ENCODE measurements at places on chromosomes 5 and 9.

GRCh38 chr9:80066931-80067330 lies 495.2 kb downstream of the TLE4 start:
- no peak for DNase-seq

DNA sequence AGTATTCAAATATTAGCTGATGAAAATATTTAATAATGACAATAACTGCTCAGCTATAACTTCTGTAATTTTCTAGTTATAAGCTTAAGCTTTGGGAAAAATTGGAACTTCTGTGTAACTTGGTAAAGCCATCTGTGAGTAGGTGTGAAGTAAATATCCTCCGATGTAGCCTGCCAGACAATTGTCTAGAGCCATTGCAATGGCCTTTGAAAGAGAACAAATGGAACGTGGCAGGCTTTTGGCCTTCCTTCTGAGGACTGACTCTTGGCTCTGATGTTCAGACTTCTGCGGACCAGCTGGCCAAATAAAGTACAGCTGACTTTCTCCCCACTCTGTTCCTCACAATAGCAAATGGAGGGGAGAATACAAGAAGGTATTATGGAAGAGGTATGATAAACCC lies 203.4 kb upstream of the NMUR2 start:
- no peak for DNase-seq

DNA sequence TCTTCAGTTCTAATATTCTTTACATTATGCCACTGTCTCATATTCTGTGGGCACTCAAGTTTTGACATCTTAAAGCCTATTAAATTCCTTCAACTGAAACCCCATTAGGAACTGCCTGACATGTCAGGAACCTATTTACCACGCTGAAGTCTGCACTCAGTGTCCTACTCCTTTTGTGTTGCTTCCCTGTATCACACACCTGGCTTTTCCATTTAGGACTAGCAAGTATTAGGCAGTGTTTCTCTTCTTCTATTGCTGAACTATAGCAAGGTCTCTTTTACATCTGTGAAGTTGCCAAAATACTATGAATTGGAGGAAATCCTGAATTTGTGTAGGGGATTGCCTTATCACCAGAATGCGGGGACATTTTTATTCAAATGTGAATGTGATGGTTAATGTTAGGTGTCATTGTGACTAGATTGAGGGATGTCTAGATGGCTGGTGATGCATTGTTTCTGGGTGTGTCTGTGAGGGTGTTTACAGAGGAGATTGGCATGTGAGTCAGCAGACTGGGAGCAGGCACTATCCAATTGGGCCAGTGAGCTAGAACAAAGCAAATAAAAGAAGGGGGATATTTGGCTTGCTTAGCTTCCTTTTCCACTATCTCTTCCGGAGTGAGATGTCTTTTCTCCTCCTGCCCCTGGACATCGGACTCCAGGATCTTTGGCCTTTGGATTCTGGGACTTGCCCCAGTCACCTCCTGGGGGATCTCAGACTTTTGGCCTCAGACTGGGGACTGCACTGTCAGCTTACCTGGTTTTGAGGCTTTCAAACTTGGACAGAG lies 21.2 kb upstream of the VCAN start:
- DNase-seq, result no peak

DNA sequence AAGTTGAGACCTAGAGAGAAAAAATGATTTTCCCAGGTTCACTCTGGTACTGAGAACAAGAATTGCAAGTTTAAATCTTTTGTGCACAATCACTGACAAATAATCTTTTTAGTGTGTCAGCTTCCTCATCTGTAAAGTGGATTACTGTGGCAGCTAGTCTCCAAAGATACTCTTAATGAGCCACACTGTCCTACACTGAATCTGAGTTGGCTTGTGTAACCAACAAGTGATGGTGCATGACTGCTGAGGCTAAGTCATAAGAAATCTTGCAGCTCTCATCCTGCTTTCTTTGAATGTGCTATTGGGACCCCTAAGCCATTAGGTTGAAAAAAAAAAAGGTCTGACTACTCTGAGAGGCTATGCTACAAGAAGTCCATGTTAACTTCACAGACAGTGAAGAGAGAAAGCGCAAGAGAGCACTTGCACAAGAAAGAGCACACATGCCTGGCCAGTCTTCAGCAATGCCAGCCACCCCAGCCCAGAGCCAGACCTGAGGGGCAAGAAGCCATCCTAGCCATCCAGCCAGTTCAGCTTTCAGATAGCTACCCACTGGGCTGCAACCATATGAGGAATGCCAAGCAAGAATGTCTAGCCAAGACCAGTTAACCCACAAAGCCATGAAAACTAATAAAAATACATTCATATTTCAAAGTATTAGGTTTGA lies 419.4 kb downstream of the RAB3C start:
- DNase-seq, result no peak

- no peak for DNase-seq
These were observed 56.1 kb downstream of the MTREX start for GRCh38 chr5:55363856-55364255.

DNA sequence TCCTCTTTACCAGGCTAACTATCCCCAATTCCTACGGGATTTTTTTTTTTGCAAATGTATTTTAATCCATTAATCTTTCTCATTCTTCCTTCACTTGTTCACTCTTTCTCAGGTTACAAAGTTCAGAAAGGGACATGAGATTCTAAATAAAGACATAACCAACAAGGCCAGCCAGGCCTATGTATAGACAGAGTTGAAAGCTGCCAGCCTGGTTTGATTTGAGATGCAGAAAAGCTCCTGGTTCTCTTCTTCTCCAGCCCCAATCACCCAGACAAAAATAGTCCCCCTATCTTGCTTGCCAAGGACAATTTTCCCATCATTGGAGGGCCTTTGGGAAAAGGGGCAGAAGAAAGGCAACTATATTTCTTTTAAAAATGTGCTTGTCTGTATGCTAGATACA lies 398.8 kb downstream of the NFIB start:
- DNase-seq, result no peak

- no peak for DNase-seq
These were observed 56.1 kb downstream of the ITGA2 start for GRCh38 chr5:53045263-53045662.

DNA sequence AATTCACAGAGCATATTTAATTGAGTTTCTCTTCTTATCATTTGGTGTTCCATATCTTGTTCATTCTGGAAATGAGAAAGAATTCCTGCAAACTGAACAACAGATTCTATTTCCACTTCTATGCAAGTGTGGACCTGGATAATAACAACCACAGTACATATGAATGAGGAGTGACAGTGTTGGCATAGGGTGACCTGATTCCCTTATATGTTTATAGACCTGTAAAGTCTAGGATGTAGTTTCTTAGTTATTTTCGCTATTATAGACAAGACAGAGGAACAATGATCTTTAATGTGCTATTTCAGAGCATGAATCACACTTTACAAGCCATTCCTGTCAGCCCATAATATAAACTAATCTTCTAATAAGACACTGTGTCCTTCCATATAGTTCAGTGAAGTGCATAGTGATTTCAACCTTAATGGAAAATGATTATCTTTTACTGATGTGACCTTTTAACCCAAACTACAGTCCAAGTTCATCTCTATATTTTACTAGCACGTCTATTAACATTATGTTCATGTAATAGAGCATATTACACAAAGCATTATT lies 88.2 kb upstream of the FAM174A start:
- no peak for DNase-seq

DNA sequence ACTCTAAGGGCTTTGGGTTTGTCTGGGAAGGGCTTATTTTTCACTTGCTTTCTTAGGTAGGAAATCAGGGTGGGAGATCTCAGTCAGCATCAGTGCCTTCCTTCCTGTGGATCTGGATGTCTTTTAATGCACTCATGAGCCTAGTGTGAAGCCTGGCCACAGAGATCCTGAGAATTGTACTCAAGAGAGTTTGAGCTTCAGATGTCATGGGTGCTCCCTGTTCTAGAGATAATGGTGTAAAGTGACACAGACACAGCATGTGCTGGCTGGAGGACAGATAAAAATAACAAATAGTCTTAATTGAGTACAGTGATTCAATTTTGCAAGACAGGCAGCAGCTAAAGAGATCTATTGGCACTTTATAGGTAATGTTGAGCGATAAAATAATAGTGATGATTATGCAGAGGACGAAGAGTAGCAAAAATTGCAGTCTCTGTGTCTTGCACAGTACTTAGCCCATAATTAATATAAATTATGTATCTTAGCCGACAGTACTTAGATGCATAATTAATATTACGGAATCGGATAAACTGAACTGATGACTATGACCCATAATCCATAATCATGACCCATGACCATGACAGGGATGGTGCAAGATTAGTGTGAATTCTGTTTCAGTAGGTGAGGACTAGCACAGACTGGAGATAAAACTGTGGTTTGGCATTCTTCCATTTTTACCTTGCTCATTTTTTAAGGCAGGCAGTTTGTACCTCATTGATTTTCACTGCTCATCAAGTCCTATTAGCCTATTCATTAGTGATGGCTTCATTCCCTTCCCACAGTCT lies 408.7 kb upstream of the PIK3R1 start:
- no peak for DNase-seq

- DNase-seq, result no peak
These were observed 97.0 kb upstream of the VCAN start for GRCh38 chr5:83374547-83374946.

- DNase-seq, result no peak
These were observed 97.5 kb upstream of the FREM1 start for GRCh38 chr9:15007698-15008097.

DNA sequence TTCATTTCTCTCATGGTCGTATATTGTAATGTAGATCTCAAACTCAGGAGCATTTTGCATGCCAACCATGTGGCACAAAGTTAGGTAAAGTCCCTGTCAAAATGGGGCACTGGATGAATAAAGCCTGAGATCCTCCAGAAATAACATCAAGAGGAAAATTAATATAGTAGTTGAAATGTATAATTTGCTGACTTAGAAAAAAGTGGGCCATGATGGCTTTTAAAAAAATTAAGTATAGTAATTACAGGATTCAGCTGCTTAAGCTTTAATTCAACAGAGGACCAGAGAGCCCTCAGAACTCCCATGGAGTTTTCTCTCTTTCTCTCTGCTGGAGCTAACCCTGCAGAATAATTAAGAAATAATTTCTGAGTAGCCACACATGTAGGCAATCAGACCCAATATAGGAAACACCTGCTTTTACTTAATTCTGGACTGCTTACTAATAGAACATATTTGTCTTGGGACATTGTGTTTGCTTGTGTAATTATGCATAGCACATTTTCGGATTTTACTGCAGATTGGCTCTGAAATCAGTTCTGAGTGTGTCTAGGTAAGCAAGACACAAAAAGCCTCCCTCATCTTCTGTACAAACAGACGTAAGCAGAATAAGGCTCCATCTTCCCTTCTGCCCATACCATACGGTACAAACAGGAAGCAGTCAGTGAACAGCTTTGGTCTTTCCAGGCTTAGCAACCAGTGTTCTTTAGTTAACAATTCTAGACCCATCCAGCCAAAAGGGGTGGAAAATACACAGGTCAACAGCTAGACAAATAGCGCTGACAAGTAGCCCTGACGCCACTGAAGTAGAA lies 26.5 kb upstream of the PCSK1 start:
- no peak for DNase-seq

GRCh38 chr5:78530342-78531096 lies 118.1 kb downstream of the LHFPL2 start:
- no peak for DNase-seq

GRCh38 chr9:40927851-40928802 lies 200.4 kb downstream of the FOXD4L6 start:
- DNase-seq, result no peak

- no peak for DNase-seq
These were observed 1.0 kb upstream of the CRB2 start for GRCh38 chr9:123354806-123355508.

DNA sequence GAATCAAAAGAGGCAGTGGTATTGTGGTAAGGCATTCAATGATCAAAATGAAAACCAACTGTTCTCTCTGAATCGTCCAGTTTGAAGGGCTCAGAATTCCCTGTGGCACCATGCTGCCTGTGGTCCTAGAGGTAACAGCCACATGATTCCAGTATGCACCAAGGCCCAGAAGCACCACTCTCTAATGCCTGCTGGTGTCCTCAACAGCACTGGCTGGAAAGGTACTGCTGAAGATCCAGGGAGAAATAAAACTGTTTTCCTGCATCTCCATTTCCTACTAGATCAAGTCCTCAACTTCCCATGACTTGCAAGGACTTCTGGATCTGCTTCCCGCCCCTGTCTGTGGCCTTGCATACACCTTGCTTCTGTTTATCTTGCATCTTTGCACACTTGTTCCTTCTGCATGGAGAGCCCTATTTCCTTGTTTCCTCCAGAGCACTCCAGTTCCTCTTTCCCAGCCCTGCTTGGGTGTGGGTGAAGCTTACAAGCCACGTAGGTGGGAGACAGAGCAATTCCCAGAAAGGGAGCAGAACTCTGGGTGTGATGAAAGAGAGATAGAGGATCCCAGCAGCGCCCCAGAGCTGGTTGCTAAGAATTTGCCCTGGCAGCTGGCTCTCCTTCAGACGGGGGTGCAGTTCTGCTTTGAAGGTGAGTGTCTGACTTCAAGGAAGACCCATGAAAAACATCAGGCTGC lies 41.0 kb upstream of the EQTN start:
- no peak for DNase-seq

DNA sequence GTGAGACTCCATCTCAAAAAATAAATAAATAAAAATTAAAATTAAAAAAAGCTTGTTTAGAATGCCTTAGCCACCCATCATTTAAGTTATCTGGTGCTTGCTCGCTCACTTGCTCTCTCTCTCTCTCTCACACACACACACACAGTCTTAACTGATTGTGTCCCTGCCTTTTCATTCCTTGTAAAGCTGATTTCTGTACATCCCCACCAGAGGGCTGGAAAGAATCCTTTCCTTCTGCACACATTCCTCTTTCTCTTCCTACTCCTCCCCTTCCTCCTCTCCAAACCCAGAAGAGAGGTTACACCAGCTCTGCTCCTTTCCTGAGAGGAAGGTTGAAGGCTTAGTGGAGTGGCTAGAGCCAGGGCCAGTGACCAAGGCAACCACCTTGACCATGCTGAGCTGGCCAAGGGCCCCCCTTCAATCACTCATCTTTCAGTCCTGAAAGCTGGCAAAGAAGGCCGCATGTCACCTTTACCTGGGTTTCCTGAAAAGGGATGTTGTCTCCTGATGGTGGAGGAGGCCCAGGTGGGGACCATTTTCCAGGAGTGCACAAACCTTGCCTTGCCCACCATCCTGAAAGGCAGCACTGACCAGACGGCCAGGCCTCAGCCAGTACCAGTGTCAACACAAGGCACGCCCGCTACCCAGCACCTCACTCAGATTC lies 25.6 kb downstream of the STK10 start:
- DNase-seq, result no peak

GRCh38 chr5:56409331-56410190 lies 176.4 kb upstream of the ANKRD55 start:
- no peak for DNase-seq

Measured in activated T-cell treated with anti-CD3 and anti-CD28 coated beads for 1 hour (primary cell).